Neural crest cell (in vitro differentiated cells): ENCODE measurements at places on chromosomes 6 and 20. TPM values are rescaled to one million over a fixed set of nuclear protein-coding genes. Genes with fewer than 3 reads are reported as not detected.

The HFE gene
- 1.7 and 2.4 TPM in 2 replicates for total RNA-seq

DNA sequence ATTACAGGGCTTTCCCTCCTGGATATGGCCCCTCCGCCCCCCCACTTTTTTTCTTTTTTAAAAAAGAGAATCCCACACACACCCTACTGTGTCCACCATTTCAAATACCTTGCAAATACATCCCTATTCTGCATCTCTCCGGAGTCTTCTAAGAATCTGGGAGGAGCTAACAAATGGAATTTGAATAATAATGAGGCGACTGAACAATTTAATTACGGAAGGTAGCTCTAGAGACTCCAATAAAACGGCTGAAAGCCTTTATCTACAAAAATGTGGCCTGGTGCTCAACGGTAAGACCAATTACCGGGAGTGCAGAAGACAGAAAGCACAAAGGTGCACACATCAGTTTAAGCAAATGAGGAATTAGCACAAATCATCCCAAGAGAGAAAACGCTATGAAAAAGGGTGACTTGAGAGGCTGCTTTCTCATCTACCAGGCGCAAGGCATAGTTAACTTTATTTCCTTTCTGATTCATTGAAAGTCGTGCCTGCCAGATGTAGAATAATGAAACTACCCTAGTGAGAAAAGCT lies 1.8 kb downstream of the RRAGD start:
- no peak overlapping the region for H3K27ac ChIP-seq
- peak overlapping the region; percentile 92 for H3K4me3 ChIP-seq
- peaks cover 27% of the 10 kb centered on the region for H3K4me1 ChIP-seq

The RIPPLY2 gene
- 0.66 and 0.72 TPM in 2 replicates for total RNA-seq

The ADGB gene
- total RNA-seq, result not detected in 2 replicates

DNA sequence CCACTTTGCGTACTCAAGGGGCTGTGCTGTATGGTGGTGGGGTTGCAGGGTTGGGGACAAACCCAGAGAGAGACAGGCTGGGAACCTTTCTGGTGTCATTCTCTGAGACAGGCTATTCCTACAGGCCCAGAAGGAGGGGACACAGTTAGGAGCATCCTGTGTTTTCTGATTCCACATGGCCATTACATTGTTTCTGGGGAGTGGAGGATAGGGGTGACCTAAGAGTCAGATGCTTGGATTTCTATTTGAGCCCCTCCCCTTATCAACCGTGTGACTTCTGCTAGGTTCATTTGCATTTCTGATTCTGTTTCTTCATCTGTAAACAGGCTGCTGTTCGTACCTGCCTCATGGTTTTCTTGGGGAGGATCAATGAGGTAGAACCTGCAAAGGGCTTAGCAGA lies 29.4 kb upstream of the EPB41L1 start:
- H3K36me3 ChIP-seq, result no peaks in the 10 kb centered on the region
- no peak overlapping the region for H3K4me3 ChIP-seq
- no peaks in the 10 kb centered on the region for H3K27me3 ChIP-seq
- H3K27ac ChIP-seq, result peak overlapping the region; percentile 39

- H3K4me1 ChIP-seq, result no peaks in the 10 kb centered on the region
- no peak overlapping the region for H3K4me3 ChIP-seq
- no peaks in the 10 kb centered on the region for H3K36me3 ChIP-seq
- H3K27me3 ChIP-seq, result no peaks in the 10 kb centered on the region
- no peak for DNase-seq
- H3K27ac ChIP-seq, result peak overlapping the region; percentile 16
Observed at GRCh38 chr6:41801380-41801779, 13.9 kb downstream of the TOMM6 start.

The HLA-A gene
- total RNA-seq, result 126 and 131 TPM in 2 replicates
